ENCODE measurements at places on chromosomes 5 and 9.

DNA sequence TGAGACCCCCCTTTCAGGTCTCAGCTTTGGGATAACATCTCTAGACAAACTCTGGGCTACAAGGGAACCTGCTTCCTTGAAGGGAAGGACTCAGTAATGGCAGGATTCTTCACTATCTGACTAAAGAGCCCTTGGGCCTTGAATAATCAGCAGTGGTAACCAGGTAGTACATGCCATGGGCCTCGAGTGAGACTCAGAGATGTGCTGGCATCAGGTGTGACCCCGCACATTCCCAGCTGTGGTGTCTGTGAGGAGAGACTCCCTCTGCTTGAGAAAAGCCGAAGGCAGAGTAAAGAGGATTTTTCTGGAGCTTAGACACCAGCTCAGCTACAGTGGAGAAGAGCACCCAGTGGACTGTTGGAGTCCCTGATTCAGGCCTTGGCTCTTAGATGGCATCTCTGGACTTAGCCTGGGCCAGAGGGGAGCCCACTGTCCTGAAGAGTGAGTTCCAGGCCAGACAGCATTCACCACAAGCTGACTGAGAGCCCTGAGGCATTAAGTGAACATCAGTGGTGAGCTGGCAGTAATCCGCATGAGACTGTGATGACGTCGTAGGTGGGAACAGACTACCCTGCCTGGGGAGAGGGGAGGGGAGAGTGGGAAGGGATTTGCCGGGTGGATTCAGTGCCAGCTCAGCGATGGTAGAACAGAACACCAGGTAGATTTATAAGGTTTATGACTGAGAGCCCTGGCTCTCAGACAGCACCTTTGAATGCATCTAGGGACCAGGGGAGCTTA is 5.3 kb upstream of the ZNF782 start:
- DNase-seq, result no peak

- DNase-seq, result no peak
Observed at GRCh38 chr5:67549947-67550346, 353.3 kb upstream of the CD180 start.

GRCh38 chr5:10482791-10483530 is 41.3 kb downstream of the ROPN1L start:
- no peak for DNase-seq

GRCh38 chr9:85302938-85303756 is 438.6 kb downstream of the AGTPBP1 start:
- DNase-seq, result no peak

- DNase-seq, result no peak
Observed at GRCh38 chr9:129126749-129127618, 15.8 kb downstream of the PTPA start.

DNA sequence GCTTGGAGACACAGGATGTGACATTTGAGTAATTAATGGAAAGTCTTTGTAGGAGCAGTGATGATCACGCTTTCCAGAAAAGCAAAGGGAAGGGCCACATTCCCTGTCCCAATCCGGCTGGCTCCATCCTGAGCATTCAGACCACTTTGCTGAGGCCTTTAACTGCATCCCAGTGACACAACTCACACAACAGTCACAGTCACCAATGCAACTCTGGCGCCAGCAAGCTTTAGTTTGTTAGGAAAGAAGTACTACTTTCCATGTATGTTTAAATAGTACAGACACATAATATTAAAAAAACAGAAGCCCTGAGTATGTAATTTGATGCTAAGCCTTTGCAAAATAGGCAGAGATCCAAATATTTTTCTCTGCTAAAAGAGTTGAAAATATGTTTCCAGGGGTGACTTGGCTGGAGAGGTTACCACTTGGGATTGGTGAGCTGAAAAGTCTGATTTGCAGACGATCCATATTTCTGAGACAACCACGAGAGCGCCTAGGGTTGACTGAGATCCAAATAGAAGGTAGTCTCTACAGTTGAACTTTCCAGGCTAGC is 31.7 kb upstream of the GAS1 start:
- DNase-seq, result no peak

GRCh38 chr5:16787278-16787677 is 148.8 kb downstream of the MYO10 start:
- DNase-seq, result no peak

GRCh38 chr5:88718736-88719135 is 164.2 kb downstream of the MEF2C start:
- DNase-seq, result no peak

- DNase-seq, result no peak
Observed at GRCh38 chr9:477193-477592, 262.5 kb downstream of the DOCK8 start.

DNA sequence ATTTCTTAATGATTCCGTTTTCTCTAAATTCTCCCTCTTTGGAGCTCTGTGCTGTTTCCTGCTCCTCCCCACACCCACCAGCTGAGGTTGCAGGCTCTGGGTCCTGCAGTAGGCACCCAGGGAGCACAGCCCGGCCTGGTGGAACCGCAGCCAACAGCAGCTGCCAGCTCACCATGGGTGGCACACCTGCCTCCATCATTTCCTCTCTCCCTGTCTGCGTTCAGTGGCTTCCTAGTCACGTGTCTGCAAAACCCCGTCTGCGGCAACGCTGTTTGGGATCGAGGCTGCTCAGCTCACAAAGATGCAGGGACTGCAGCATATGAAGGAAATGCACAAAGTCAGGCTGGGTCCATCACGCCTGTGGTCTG is 367.8 kb downstream of the IRX2 start:
- DNase-seq, result no peak

DNA sequence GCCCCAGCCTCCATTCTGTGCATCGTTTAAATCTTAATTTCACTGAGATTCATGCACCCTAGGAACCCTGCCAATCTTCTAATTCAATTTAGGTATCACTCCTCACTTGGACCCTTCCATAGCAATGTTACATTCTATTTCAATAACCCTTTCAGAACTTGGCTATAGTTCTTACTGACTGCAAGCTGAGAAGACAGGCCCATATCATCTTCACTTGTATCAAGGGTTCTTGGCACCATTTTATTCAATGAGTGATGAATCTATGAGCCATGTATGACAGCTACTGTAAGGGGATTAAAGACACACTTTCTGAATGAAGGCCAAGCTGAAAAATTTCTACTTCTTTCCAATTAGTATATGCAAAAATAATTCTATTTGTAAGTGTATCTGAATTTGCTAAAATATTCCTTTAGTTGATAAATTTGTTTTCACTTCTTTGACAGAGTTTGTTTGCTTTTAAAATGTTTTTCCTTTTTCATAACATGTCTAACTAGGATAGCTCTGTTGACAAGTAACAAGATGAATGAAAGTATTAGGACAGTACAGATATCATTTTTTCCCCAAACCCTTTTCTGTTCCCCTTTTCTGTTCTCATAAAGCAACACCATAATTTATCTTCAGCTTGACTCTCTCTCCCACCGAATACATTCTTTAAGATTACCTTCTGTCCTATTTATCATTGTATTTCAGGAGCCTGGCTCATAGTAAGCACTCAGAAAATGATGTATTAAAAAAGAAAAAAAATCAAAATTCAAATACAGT is 9.6 kb downstream of the ITGA2 start:
- no peak for DNase-seq

- DNase-seq, result no peak
Observed at GRCh38 chr5:16095612-16096011, 84.0 kb downstream of the MARCHF11 start.

DNA sequence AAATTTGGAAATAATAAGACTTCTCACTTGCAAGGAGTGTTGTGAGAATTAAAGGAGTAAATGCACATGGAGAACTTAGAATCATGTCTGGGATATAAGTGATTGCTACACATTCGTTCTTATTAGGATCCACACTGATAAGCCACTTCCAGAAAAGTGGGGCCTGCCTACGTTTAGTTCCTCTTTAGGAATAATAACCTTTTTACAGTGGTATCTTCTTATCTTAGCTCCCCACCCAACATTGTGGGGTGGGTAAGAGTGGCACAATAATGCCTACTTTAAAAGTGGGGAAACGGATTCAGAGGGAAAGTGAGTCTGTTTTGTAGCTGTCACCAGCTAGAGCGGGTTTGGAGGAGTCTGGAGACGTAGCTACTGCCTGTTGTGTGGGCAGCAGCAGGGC is 16.0 kb downstream of the DOCK2 start:
- no peak for DNase-seq

GRCh38 chr5:73612799-73613198 is 13.2 kb upstream of the ARHGEF28 start:
- no peak for DNase-seq

DNA sequence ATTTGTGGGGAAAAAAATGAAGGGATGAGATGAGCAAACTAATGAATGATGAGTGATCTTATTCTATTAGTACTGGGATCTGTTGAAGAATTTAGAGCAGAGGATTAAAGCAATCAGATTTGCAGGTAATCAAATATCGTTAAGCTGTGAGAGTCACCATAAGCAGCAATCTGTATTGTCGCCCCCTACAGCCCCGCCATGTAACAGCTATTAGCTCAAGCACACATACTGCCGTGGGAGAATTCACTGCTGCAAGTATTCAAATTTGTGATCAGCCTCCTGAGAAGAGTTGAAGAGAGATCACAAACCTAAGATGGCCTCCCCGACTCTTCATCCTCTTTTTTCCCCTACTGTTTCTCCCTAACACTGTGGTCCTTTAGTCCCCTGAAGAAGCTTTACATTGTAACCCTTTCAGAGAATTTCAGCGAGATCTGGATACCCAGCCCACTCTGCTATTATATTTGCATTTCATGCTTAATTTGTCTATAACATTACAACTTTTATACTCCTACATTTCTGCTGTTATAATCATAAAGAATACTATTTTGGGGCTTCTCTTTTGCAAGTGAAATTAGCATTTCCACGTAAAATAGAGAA is 28.5 kb upstream of the PHF24 start:
- DNase-seq, result no peak

- DNase-seq, result no peak
Observed at GRCh38 chr5:24591426-24591825, 53.4 kb downstream of the CDH10 start.

- no peak for DNase-seq
Observed at GRCh38 chr5:147904110-147904509, 2.2 kb downstream of the C5orf46 start.

DNA sequence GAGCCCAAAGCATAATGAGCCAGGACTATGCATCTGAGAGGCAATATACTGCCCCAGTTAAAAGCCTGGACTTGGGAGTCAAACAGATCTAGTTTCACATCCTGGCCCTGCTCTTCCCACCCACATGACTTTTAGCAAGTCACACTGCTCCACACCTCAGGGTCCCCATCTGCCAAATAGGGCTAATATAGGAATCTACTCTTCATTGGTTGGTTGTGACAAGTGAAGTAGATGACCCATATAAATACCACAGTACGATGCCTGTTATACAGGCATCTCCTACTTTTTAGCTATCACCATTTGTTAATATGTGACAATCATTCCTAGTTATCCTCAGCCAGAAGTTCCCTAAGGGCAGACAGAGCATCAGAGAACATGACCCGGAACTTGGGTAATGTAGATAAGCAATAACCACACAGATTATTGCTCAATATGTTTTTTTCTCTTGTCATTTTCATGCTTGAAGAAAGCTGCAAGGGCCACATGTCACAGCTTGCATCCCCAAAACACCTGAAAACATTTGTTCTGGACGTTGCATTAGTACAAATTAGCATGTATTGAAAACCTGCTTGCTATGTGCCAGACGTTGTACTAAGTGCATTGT is 20.4 kb downstream of the ADAM19 start:
- no peak for DNase-seq

DNA sequence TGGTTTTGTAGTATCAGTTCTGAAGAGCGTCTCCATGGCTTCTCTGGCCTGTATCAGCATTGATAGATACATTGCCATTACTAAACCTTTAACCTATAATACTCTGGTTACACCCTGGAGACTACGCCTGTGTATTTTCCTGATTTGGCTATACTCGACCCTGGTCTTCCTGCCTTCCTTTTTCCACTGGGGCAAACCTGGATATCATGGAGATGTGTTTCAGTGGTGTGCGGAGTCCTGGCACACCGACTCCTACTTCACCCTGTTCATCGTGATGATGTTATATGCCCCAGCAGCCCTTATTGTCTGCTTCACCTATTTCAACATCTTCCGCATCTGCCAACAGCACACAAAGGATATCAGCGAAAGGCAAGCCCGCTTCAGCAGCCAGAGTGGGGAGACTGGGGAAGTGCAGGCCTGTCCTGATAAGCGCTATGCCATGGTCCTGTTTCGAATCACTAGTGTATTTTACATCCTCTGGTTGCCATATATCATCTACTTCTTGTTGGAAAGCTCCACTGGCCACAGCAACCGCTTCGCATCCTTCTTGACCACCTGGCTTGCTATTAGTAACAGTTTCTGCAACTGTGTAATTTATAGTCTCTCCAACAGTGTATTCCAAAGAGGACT is 1.5 kb downstream of the GPR21 start:
- no peak for DNase-seq

- DNase-seq, result no peak
Observed at GRCh38 chr9:114823441-114823840, 17.6 kb upstream of the TNFSF15 start.

DNA sequence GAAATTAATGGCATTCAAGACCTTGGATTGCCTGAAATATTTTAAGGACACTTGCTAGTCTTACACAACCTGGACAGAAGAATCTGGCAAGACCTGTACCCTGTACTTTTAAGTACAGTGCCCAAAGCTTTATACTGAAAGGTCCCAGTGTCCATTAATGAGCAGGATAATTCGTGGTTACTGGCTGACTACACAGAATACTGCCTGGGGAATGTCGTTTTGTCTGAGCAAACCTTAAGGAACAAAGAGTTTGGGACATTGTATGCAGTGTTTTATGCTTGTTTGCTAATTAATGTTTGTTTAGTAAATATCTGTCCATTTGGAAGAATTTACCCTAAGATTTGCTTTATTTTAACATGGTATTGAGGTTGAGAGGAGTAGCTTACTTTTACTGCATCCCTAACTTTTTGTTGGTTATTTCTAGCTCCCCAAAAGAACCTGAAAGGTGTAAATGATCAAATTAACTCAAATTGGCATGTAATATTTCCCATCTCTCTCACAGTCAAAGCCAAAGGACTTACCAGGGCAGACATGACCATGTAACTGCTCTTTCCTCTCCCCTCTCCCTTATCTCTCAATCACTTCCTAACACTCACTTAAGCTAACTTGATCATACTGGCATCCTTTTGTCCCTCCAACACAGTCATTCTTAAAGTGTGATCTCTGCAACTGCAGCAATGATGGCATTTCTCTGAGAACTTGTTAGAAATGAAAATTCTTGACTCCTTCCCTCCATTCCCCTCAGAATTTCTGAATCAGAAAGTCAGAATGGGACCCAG is 15.7 kb downstream of the RANBP3L start:
- DNase-seq, result no peak

DNA sequence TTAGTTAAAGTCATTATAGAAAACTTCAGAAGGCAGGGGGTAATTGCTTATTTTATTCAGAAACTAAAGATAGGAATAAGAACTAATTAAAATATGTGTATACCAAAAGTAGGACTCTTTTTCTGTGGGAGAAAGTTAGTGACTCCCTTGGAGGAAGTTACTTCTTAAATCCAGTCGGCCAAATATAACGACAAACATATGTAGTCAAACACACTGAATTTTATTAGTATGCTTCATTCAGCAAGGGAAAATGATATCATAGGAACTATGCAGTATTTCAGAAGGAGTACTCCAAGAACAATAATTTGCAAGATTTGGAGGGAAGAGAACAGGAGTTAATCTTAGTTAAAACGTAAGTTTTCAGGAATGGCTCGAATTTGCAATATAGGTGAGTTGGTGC is 432.6 kb downstream of the CYLC2 start:
- no peak for DNase-seq

- DNase-seq, result no peak
Observed at GRCh38 chr9:109862452-109862851, 82.5 kb downstream of the PALM2AKAP2 start.

All from NCI-H2227 treated with DMSO at 0.1 percent for 48 hours (cell line).